ENCODE measurements at places on chromosomes 3 and 15.
A peak's percentile ranks its signal among the peaks of the same experiment; 100 is the strongest.

- peak; percentile 53 for DNase-seq
These were observed 93.9 kb downstream of the RBPMS2 start for GRCh38 chr15:64681424-64682024.

DNA sequence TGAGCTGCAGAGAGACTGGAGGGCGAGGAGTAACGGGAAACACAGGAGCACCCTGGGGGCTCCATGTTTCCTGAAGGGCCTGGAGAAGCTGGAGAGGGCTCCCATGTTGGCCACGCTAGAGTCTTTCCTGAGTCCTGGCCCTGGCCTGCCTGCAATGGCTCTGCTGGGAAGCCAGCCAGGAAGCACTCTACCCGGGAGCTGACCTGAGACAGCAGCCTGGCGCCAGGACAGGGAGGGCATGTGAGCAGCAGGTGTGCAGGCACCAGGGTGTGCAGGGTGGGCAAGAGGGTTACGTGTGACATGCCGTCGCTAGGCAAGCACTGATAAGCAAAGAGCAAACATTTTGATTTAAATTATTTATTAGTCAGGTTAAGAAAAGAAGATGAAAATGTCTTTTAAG is 301.4 kb downstream of the OCA2 start:
- no peak for DNase-seq

- no peak for DNase-seq
These were observed 1.1 kb upstream of the HAPLN3 start for GRCh38 chr15:88896333-88897033.

- peak; percentile 37 for DNase-seq
These were observed 213.3 kb upstream of the THBS1 start for GRCh38 chr15:39367596-39367995.

DNA sequence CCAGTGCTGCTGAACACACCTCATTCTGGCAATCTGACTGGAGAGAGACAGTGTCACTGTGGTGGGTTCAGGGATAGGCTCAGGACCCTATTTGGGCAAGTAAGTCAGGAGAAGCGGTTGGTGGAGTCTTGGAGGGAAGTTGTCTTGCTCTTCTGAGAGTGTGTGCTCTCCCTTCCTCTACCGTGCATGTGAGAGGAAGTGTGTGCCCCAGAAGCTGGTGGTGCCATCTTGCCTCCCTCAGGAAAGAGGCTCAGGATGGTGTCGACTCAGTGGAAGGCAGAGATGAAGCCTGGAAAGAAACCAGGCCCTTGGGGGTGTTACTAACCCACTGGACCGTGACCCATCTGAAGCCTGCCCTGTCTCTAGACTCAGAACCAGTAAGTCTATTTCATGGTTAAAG is 6.8 kb upstream of the RARRES1 start:
- peak; percentile 45 for DNase-seq

DNA sequence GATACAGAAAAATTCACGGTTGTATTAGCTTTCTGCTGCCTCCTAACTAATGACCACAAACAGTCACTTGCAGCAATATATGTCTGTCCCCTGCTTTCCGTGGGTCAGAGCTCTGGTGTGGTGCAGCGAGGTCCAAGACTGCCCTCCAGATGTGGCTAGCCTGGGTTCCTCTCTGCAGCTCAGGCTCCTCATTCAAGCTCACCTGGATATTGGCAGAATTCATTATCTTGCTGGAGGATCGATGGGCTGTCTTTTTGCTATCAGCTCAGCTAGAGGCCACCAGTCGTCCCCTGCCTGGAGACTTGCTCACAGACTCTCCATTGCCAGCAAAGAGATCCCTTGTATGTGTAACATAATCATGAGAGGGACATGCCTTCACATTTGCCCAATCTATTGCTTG is 12.8 kb upstream of the PLXNA1 start:
- no peak for DNase-seq

GRCh38 chr3:40737343-40737742 is 212.6 kb downstream of the ZNF621 start:
- DNase-seq: no peak

DNA sequence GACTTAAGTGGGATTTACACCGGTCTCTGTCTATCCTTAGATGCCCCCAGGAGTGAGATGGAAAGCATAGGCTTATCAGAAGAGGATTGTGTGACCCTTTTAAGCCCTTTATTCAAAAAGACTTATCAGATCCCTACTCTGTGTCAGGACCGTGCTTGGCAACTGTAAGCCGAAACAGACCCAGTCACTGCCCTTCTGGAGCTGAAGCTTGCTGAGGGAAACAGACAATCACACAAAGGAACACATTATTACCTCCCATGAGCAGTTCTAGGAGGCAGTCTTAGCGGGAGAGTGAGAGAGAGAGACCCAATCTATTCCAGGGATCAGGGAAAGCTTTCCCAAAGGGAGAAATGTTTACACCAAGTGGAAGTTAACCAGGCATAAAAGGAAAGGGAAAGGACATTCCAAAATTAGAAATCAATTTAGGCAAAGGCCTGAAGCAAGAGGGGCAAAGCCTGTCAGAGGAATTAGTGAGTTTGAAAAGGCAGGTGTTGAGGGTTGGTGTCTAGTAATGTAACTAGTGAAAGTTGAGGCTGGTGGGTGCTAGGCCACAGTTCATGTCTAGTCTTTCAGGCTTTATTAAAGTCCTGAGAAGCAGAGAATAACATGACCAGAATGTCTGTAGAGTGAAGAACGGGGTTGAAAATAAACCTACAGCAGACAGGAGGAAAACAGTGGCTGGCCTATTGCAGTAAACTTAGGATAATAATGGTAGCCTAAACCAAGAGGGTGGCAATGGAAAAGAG is 86.7 kb downstream of the THBS1 start:
- no peak for DNase-seq

DNA sequence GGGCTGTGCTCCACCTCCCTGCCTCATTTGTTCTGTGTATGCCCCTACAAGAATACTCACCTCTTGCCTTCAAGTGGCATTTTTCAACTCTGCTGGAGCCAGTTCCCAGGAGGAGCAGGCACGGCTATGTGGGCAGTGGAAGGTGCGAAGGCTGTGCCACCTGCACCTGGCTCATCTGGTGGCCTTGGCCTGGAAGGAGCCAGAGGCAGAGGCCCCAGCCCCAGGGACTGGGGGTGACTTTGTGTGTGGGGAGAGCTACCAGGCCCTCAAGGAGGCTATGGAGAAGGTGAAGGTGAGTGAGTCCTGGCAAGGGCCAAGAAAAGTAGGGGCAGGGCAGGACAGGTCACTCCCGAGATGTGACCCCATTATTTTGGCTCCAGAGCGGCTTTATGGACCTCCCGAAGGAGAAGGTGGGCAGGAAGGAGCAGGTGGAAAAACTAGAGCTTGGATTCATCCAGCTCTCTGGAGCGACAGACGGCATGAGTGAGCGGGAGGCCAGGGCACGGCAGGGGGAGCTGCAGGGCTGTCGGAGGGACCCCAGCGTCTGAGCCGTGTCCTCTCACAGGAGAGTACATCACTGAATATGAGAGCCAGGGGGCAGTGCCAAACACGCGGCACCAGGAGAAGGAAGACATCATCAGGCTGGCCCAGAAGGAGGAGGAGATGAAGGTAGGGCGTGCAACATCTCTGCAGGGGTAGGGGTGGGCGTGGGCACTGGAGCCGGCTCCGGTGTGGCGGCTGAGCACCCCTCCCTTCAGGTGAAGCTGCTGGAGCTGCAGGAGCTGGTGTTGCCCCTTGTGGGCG is 57.3 kb upstream of the UBE2Q2 start:
- peak; percentile 1 for DNase-seq

DNA sequence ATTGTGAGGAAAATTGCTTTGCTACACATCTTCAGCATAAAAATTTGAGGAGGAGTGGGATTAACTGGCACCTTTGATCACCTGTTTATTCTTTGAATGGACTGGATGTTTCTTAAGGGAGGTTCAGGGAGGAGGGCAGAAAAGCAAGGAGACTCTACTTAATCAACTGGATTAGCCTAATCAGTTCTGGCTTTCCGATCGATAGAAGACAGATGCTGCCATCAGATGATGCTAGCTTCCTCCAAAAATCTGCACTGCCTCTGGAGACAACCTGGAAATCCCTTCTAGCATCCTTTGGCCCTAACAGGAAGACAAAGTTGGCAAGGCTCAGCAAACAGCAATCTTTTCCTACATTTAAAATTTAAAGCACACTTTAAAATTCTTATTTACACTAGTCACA is 197.8 kb downstream of the EBLN2 start:
- no peak for DNase-seq

- no peak for DNase-seq
These were observed 50.2 kb upstream of the MUC13 start for GRCh38 chr3:124984754-124985153.

DNA sequence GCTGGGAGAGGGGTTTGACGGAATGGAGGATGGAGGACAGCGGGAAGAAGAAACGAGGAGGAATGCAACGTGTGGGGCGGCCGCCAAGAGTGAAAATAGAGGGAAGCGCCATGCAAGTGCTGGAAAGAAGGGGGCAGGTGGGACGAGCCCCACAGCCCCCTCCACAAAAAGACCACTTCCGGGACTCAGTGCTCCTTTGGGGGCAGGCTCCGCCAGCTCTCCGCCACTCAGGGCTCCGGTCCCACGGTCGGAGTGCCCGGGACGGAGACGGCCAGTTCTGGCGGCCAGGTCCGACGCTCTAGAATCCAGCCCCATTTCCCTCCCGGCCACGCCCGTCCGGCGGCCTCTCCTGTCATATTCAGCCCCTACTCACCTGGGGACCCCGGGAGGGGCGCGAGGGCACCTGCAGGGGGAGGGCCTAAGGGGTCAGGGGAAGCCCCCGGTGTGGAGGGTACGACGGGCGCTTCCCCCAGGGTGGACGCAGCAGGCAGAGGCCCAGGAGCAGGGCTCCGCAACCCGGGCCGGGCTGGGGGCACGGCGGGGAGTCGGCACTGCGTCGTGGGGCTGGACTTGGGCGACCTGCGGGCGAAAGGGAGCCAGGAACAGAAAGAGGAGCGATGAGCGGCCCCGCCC is 25.5 kb upstream of the CSPG4 start:
- no peak for DNase-seq

DNA sequence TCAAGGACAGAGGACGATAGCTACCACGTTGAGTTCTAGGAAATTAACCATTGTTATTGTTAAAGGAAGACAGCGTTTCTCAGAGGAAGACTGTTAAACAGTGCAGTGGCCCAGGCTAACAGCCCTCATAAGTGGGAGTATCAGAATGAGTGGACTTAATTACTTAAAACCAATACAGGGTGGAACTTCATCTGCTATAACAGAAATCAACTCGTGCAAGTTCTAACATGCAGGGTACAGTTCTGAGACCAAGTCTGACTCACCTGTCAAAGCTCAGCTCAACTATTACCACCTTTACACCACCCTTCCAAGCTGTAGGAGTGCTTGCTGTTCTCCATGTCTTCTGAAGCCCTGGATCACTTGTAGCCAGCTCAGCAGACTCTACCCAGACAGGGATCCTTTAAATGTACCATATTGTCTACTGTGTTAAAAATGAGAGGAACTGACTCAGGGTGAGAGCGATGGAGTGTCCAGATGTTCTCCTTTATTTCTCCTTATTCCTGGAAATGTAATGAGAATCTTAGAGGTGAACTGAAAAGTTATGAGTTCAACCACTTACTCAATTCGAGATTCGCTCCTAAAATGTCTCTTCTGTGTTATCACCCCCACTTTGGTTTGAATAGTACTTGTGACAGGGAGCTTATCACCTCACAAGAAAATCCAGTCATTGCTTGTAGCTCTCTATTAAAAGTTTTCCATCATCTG is 26.5 kb downstream of the CD86 start:
- DNase-seq: no peak

- DNase-seq: no peak
These were observed 47.3 kb downstream of the TLE3 start for GRCh38 chr15:70050441-70050840.

DNA sequence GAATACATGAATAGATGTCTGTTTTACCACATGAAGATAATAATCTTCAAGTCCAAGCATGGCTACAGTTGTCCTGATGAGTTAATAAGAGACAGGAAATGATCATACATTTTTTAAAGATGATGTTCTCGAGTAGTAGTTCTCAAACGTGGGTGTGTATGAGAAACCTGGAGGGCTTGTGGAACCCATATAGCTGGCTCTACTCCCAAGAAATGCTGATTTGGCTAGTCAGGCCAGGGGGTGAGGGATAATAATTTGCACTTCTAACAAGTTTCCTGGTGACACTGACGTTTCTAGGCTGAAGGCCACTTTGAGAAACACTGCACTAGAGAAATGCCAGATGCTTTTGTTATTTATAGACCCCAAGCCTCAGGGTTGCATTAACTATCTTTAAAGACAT is 37.0 kb downstream of the ROPN1B start:
- DNase-seq: no peak

- DNase-seq: no peak
These were observed 160.5 kb upstream of the CHRNA7 start for GRCh38 chr15:31869686-31870307.

DNA sequence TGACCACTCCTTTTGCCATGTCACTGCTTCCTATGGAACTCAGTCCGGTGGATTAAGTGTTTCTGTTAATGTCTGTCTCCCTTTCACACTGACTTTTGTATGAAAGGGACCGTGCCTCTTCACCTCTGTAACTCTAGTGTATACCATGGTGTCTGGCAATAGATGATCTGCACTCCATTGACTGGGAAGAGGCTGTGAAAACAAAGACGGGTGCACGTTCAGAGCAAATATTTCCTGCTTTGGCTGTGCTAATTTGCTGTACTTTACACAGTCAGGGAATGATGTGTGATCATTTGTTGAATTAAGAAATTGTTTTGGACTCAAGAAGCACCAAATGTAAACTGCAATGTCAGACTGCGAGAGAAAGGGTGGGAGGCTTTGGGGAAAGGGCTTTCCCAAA is 315.2 kb downstream of the RORA start:
- no peak for DNase-seq

GRCh38 chr3:171343693-171344092 is 116.5 kb downstream of the TNIK start:
- DNase-seq: no peak

DNA sequence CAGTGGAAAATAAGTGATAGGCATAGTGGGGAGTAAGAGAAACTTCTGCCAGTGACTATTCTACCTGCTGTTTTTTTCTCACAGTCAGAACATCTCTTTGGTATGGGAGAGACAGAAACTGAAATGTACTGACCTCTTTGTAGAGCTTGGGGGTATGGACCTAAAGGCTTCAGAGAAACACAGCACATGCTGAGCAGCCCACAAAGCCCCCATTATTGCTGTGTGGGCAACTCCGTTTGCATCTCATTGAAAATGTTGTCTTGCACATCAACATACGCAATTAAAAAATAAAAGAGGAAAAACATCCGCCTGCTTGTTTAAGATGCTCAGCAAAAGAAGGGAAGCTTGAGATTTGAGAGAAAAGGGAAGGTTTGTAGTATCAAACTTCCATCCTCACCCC is 443.4 kb upstream of the SEMA6D start:
- no peak for DNase-seq
